ENCODE measurements at places on chromosomes 1 and 21. TPM values are rescaled to one million over a fixed set of nuclear protein-coding genes. Genes with fewer than 3 reads are reported as not detected.

DNA sequence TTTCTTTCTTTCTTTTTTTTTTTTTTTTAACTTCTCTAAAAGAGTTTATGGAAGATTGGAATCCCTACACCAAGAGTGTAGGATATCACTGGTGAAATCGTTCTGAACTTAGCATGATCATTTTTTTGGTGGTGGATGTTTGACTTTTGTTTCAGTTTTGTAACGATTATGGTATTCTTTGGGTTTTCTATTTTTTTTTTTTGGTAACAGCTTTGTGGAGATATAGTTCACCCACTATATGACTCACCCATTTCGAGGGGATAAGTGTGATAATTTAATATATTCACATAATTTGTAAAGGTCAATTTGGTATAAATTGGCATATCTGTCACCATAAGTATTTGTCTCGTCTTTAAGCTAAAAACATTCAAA, 29.2 kb downstream of the AGPAT3 start:
- no peak for DNase-seq

GRCh38 chr1:116260115-116260514, 112.9 kb upstream of the ATP1A1 start:
- DNase-seq = no peak

GRCh38 chr1:244965185-244966030, 101.1 kb upstream of the HNRNPU start:
- DNase-seq = no peak

DNA sequence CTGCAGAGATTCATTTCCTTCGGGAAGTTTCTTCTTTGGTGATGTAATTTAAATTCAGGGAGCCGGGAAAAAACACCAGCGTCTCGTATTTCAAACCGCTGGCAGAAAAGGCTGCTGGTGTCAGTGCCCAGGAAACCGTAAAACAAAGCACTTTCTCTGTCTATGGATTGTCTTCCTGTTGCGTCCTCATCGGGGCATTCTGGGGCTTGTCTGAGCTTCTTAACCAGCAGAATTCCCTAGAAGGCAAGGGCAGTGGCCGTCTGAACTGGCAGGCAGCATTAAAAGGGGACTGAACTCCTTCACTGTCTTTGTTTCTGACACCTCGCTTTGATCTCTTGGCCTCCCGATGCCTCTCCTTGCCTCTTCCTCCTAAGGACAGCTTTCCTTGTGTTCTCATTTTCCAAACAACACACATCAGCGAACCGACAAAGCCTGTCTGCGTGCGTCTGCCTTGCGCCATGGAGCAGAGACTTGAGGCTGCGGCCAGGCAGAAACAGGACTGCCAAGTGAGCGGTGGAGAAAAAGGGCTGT, 391.6 kb upstream of the VAMP3 start:
- no peak for DNase-seq

DNA sequence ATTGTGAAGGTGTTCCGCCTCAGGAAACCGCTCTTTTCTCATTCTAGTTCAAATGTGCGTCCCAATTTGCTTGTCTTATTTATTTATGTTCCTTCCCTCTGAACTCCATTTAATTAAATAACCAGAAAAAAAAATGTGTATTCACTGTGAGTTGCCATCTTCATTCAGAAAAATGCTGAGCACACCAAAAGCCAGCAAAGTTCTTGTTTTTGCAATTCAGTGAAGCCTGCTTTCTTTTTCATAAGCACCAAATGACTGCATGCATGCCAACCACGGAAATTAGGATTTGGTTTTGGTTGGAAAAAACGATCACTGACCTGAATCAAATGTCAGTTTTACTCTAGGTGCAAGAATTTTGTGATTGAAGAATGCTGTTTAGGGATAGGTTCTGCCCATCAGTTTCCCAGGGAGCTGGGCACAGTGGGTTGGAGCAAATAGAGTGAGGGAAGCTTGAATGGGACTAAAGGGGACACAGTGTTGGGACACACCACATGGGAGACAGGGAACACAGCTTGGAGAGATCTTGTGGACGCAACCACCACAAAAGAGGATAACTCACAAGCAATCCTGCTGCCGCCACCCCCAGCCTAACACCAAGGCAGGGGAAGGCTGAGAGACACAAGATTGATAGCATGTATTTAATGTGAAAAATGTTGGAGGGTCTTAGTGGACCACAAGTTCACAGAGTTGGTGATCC, 183.4 kb upstream of the GALNT2 start:
- DNase-seq = no peak

DNA sequence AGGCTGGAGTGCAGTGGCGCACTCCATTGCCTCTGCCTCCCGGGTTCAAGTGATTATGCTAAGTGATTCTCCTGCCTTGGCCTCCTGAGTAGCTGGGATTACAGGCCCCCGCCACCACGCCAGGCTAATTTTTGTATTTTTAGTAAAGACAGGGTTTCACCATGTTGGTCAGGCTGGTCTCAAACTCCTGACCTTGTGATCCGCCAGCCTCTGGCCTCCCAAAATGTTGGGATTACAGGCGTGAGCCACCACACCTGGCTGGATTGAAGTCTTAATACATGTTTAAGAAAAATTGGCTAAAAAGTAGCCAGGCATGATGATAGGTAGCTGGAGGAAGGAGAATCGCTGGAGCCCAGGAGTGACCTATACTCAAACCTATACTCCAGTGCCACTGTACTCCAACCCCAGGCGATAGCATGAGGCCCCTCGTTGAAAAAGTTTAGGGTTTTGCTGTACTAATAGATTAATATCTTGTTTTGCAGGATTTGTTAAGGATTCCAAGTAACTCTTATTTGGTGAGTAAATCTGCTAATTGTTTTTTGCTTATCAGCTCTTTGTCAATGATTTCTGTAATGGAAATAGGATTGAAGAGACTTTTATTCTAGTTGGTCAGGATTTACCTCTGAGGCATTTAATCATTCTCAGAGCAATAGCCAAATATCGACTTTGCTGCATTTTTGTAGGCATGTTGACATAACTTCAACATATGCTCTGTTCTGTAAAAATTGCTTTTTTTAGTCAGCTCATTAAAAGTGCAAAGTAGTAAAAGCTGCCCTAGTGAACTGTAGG, 2.0 kb downstream of the RCC1 start:
- DNase-seq = no peak

DNA sequence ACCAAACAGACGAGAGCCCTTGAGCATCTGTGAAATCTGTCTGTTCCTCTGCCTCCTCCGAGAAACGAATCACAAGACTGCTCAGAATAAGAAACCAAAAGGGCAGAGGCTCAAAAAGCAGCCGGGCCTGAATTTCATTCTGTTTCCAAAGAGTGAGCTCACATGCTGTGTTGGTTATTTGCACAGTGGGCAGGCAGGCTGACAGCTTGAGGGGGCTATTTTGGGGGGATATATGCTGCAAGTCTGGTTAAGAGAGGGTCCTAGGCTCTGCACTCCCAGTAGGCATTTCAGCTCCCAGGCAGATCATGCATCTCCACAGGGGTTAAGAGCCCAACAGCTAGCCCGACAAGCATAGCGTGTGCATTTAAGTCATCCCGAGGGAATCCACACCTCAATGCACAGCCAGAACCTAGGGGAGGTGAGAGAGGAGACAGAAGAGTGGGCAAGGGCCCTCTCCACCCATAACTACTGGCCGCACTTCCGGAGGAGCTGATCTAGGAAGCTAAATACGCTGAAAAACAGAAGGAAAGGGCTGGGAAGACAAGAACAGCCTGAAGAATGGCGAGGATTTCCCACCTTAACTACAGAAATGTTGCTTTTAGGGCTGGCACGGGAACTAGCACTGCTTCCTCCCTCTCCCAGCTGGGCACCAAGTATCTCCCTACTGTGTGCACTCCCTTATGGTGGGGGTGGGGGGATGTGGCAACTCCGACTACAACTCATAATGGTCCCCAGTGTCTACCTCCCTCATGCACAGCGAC, 3.7 kb downstream of the PGBD5 start:
- no peak for DNase-seq

DNA sequence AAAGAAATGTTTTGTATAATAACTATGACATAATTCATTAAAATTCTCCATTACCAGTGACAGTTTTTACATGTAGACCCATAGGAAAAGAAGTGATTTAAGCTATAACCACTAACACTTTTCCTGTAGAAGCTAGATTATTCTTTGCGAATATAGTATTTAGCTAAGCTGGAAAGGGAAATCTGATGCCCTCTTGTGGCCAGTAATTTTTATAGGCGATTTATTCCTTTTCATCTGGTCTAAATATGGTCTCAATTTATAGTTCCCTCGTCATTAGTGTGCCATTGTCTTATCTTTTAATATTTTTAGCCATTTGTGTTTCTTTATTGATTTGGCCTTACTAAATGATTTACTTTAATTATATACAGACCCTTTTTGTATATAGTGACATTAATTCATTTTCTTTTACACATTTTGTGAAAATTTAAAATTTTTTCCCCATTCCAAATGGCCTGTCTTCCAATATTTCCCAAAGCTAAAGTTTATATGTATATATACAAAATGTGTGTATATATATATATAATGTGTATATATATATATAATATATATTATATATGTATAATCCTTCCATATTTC, 26.7 kb downstream of the BTG3 start:
- DNase-seq = no peak

DNA sequence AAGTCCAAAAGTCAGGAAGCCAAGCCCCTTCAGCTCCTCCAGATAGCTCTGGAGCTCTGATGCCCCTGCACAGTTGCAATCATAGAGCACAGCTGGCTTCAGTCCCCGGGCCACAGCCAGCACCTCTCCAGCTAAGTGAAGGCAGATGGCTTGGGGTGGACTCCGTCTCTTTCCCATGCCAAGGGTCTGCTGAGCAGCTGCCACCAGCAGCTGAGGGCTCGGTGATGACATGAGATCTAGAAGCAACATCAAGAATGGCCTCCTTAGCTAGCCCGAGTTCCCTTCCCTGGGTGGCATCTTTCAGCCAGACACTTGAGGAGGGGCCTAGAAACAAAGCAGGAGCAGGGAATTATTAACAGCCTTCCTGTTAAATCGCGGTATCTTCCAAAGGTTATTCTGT, 973 bp downstream of the C1orf74 start:
- no peak for DNase-seq

DNA sequence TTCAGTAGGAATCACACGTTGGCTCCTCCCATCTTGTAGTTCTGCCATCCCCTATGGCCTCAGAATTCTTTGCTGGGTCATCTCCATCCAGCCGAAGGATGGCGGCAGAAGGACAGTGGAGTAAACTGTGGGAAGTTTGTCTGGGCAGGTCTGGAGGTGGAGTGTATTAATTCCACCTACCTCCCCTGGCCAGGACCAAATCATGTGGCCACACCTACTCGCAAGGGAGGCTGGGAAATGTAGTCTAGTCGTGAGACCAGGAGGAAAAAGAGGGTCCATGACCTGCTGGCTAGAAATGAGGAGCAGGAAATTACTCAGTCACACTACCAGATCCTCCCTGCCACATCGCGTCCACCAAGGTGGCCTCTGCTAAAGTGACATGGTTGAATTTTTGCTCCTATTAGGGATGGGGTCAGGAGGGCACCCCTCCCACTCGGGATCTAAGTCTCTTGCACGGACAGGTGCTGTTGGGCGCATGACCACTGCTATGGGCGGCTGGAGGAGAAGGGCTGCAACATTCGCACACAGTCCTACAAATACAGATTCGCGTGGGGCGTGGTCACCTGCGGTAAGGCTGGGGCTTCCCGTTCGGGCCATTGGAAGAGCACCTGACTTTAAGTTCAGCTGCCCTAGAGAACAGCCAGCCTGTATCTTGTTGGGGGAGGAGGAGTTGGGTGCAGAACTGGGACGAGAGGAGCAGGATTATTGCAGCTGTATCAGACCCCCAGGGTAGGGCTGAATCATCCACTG, 19.5 kb downstream of the PLA2G5 start:
- DNase-seq = no peak

- peak; percentile 42 for DNase-seq
These were observed 38.6 kb upstream of the ETS2 start for GRCh38 chr21:38766987-38767722.

GRCh38 chr21:45539046-45539795, 3.0 kb downstream of the SLC19A1 start:
- peak; percentile 26 for DNase-seq

GRCh38 chr1:234597894-234598293, 12.1 kb downstream of the IRF2BP2 start:
- DNase-seq = peak; percentile 74

DNA sequence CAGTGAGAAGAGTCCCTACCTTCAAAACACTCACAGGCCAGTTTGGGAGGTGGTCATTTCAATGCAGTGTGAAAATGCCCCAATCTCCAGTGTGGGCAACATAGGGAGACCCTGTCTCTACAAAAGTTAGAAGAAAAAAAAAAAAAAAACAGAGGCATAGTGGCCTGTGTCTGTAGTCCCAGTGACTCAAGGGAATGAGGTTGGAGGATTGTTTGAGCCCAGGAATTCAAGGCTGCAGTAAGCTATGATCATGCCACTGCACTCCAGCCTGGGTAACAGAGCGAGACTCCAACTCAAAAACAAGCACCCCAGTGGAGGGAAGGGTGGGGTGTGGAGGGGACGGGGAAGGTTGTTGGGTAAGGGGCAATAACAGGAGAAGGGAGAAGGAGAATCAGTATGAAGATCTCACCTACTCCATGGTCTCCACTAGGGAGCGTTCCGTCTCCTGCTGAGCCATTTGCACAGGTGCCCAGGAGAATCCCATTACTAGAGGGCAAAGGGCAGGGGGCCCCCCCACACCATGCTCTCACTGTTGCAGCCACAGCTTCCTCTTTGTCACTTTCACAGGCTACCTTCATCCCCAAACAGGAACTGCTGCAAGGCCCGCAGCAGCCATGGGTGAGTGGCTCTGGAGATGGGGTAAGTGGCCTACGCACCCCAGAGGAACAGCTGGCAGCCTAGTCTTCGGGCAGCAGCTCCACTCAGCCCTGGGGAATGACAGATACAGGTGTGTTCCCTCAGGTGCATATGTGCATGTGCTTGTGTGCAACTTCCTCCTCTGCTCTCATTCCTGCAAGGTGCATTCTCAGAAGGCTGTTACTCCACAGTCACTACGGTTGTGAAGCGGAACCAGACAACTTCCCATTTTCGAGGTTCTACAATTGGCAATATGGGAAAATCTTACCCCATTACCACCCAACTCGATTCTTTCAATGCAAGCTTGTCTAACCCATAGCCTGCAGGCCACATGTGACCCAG, 87.9 kb upstream of the LYST start:
- DNase-seq = peak; percentile 54

DNA sequence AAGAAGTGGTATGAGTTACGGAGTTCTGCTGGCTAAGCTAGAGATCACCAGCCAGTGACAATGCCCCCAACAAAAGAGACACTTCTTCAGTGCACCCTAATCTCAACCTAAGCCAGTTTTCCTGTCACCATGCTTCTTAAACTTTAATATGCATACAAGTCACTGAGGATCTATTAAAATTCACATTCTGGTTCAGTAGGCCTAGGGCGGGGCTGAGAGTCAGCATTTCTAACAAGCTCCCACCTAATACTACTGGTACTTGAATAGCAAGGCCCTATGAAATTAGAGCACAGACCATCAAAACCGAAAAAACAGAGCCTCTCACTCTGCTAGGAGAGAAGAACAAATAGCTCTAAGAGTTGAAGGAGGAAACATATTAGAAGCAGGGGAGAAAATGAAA, 7.9 kb downstream of the PSMB4 start:
- DNase-seq = no peak

The HEYL gene
- 12.1 TPM for total RNA-seq

The VHLL gene
- not detected for total RNA-seq

The NTNG1 gene
- not detected for total RNA-seq

The CR2 gene
- not detected for total RNA-seq

The IL10 gene
- not detected for total RNA-seq

The MXRA8 gene
- total RNA-seq = 31.1 TPM

The FCRL1 gene
- 12.9 TPM for total RNA-seq

The RAVER2 gene
- 46.8 TPM for total RNA-seq

The SPRR2E gene
- not detected for total RNA-seq

The ATAD3C gene
- 1.00 TPM for total RNA-seq

The GFI1 gene
- total RNA-seq = 4.5 TPM

The FAM177B gene
- 4.0 TPM for total RNA-seq

The FAM110D gene
- total RNA-seq = 1.6 TPM

The KIRREL1 gene
- 15.5 TPM for total RNA-seq

All from transverse colon (tissue), 4 donors.